ENCODE measurements at places on chromosomes 16 and 17.

- no peak for DNase-seq
Observed at GRCh38 chr17:41510251-41511065, 5.0 kb upstream of the KRT13 start.

DNA sequence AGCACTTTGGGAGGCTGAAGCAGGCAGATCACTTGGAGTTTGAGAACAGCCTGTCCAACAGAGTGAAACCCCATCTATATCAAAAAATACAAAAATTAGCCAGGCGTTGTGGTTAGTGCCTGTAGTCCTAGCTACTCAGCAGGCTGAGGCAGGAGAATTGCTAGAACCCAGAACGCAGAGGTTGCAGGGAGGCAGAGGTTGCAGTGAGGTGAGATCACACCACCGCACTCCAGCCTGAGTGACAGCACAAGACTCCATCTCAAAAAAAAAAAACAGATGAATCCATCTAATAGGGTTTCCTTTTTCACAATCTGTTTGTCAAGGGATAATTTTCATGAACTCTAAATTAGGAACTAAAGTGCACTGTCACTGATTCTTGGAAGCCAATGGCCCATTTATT, 99.0 kb downstream of the PARN start:
- no peak for DNase-seq

DNA sequence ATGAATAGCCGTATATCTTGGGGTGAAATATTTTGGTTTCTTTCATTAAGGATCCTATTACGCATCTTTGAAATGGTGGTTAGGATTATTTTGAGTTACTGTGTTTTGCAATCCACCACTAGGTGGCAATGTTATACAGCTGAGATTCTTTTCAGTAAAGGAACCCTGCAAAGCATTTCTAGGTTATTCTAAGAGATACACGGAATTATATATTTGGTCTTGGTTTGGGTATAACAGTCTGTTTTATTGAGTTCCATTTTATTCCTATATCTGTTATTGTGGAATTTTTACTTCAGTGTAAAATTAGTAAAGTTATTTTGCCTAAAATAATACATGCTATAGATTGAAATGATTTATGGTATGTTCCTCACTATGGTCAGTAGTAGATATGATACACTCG, 62.9 kb upstream of the CPHXL start:
- DNase-seq = no peak

- DNase-seq = no peak
Observed at GRCh38 chr16:19113577-19114358, at the start of gene ITPRIPL2. ITPRIPL2 (plus strand) TSS chr16:19113964; CDS start chr16:19114462, 498 bp downstream.

DNA sequence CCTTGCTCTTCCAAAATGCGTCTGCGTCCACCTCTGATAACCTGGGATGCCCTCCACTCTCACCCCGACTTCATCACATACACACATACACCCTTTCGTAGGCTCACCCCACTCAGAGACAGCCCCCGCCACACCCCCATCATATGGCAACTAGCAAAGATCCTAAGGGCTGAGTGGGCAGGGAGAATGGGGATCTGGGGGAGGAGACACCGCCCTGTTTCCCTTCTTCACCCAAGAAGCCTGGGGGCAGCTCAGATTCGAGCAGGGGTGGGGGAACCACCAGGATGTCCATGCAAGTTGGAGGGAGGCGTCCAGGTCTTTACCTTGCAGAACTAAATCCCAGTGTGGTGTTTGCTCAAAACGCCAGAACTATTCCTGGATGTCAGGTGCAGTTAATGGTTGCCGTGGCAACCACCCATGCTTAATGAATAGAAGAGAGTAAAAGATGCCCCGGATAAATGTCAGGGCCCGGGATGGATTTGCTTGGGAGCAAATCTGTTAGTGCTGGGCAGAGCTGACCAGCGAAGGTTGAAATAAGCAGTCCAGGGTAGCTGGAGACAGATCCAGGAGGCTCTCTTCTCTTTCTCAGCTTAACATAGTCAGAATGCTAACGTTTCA, 72.8 kb downstream of the CACNG3 start:
- DNase-seq = no peak

DNA sequence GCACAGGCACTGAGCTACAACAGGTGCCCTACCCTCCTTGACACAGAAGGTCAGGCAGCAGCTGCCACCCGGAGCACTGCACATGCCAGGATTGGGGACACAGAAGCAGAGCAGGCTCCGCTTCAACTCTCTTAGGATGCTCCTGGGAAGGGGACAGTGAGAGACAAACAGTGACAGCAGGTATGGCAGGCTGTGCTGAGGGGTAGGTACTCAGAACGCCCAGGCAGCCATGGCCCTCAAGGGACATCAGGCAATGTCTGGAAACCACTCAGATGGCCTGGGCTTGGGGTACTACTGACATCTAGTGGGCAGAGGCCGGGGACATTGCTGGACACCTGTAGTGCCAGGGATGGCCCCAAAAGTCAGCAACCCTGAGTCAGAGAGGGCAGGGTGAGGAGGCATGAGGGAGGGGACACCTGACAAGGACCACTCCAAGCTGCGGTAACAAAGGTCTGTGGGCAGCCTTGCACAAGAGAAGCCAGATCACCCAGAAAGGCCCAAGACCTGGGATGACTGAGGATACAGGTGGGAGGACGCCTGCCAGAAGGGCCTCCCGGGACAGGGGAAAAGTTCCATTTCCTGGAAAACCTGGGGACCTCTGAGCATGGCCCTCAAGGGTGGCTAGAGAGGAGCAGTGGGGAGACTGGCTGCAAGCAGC, 21.2 kb downstream of the PEMT start:
- DNase-seq = no peak

DNA sequence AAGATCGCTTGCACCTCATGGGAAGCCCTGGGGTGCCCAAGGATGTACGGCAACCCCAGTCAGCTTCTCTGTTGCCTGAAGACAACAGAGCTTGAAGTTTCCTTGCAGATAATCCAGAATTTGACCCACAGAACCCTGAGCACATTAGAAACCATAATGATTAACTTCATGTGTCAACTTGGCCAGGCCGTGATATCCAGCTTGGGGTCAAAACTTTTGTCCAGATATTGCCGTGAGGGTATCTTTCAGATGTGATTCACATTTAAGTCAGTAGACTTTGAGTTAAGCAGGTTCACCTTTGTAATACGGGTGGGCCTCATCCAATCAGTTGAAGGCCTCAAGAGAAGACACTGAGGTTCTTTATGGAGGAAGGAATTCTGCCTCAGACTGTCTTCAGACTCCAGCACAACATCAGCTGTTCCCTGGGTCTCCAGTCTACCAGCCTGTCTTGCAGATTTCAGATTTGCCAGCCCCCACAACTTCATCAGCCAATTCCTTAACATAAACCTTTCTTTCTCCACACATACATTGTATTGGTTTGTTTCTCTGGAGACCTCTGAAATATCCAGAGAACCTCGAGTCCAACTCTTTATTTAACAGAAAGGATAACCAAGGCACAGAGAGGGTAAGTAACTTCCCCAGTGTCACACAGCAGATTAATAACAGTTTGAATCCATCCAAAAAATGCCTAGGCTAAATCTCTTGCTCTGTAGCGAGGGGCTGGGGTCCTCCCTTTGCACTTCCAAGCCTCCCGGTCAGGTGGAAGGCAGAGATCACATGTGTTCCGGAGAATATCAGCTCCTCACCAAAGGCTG, 171.1 kb downstream of the SALL1 start:
- no peak for DNase-seq

DNA sequence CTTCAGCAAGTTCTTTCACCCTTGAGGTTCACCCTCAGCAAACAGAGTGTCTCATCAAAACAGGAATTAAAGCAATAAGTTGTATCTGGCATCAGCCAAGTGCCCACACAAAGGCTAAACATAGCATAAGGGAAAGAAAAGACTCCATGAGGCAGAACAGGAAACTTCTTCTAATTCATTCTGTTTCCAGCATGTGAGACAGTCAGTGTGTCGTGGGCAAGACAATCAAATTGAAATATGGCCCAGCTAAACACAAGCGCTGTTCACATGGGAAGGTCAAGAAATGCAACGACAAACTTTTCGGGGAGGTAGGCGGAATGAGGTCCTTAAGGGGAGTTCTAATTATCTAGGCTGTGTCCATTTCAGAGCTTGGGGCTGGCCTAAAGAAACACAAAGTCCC, 393.4 kb downstream of the HAPSTR1 start:
- no peak for DNase-seq

DNA sequence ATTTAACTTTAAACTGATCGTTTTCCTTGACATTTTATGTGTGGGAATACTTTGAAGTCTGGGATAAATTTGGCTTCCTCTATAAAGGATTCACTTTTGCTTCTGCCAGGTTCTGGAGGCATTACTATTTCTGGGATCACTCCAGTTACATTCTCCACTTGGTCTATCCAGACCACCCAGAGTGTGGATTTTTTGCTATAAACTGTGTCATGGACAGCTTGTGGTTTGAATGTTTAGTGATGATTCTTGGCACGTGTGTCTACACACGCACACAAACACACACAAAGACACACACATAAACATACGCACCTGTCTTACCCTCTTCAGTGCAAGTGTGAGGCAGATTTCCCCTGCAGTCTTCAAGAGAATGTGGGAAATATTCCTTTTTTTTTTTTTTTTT, 27.4 kb upstream of the MSI2 start:
- no peak for DNase-seq

- no peak for DNase-seq
Observed at GRCh38 chr17:65975878-65976277, 216.1 kb downstream of the CEP112 start.

DNA sequence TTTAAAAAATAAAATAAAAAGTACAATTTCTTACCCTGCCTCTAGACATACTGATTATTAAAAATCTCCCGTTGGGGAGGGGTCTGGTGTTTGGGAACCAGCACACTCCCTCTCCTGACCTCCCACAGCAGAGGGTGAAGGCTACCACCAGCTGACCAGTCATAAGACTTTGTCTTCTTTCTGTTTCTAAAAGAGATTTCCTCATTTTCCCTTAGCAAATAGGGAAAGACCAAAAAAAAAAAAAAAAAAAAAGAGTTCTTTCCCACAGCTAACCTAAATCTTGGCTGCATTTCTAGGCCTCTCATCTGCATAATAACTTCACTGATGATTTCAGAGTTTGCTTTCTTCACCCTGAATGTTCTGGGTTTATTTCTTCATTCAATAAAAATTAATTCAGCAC, 30.3 kb downstream of the CDK5RAP3 start:
- DNase-seq = no peak

DNA sequence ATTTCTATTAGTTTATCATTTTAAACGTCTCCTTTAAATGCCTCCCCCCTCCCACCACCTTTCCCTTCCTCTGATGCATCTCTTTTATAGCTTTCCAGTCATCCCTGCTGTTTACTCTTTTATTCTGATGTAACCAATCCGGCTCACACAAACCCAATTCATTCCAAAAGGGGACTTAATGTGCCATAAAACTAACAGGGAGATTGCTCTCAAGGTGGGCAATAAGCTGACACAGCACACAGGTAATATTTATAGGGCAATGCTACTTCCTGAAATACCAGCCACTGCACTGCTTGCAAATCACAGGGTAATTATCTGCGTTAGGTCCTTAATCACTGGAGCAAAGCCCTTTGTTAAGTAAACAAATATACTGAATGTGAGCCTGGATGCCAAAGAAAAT, 23.3 kb upstream of the CA10 start:
- no peak for DNase-seq

- no peak for DNase-seq
Observed at GRCh38 chr16:3530371-3530914, 29.6 kb downstream of the CLUAP1 start.

DNA sequence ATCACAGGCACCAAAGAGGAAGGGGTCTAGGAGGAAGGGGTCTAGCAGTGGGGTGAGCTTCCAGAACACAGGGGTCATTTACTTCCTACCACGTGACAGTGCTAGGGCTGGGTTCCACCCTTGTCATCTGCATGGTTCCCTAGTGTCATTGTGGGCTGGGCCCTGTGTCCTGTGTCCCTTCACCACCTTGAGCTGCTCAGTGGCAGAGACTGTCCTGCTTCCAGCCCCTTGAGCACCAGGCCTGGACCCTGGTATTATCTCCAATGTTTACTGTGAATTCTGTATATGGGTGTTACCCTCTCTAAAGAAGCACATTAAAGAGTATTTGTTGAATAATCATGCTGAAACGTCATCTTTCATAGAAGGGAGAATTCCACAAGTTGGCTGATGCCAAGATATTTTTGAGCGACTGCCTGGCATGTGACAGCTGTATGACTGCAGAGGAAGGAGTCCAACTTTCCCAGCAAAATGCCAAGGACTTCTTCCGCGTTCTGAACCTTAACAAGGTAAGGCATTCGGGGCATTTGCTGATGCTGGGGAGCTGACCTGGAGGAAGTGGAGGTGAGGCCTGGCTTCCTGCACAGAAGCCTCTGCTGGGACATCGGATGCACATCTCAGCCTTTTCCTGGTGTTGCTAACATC, 5.5 kb downstream of the NARF start:
- no peak for DNase-seq

DNA sequence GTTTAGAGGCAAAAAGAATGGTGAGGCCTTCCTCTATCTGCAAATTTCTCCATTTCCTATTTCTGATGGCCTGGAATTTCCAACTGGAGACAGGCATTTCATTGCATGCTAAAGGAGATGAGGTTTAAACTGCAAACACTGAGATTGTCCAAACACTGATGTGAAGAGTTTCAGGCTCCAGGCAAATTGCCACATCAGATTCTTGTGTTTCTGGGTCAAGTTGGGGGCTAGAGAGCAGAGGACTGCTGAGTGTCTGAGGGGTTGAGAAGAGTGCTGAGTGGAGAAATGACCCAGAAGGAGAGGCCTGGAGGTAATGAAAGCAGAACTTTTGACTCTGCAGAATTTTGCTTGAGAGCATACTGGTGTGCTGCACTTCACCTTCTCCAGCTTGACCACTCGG, 216.7 kb upstream of the MPHOSPH6 start:
- DNase-seq = no peak

- DNase-seq = no peak
Observed at GRCh38 chr16:57810197-57811031, 8.1 kb upstream of the KIFC3 start.

- DNase-seq = no peak
Observed at GRCh38 chr16:53866520-53866919, 162.6 kb downstream of the FTO start.

DNA sequence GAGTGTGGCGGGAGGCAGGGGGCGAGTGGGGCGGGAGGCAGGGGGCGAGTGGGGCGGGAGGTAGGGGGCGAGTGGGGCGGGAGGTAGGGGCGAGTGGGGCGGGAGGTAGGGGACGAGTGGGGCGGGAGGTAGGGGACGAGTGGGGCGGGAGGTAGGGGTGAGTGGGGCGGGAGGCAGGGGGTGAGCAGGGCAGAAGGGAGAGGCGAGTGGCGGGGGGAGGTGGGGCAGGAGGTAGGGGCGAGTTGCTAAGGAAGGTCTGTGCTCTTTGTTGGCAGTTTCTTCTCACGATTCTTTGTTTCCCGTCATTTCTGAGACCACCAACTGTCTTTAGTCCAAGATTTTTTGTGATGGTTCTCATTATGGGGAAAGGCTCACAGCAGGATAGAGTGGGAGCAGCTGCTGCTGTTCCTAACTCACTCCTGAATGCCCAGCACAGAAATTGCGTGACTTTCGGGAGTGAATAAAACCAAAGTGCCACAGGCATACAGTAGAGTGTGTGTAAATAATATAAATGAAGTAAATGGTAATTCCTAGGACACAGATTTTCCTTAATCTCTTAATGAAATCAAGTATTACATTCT, 44.7 kb downstream of the COG7 start:
- no peak for DNase-seq

- no peak for DNase-seq
Observed at GRCh38 chr16:64406770-64407181, 715.1 kb downstream of the CDH11 start.
